ENCODE measurements at places on chromosomes 4 and X.

DNA sequence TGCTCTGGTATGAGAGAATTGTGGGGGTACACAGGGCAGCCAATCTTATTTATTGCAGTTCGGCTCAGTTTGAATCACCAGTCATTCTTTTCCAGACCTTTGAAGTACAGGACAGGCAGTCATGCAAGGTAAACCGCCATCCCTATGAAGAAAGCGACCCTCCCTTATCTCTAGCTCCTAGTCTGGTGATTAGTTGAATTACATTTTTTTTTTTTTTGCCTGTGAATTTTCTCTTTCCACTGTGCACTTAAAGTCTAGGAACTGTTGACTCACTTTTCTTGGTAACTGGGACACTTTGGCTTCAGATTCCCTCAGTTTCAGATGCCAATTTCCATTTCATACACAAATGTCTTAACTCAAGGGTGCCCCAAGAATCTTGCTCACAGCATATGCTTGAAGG is 82.4 kb upstream of the FAM9C start:
- no peak for DNase-seq

DNA sequence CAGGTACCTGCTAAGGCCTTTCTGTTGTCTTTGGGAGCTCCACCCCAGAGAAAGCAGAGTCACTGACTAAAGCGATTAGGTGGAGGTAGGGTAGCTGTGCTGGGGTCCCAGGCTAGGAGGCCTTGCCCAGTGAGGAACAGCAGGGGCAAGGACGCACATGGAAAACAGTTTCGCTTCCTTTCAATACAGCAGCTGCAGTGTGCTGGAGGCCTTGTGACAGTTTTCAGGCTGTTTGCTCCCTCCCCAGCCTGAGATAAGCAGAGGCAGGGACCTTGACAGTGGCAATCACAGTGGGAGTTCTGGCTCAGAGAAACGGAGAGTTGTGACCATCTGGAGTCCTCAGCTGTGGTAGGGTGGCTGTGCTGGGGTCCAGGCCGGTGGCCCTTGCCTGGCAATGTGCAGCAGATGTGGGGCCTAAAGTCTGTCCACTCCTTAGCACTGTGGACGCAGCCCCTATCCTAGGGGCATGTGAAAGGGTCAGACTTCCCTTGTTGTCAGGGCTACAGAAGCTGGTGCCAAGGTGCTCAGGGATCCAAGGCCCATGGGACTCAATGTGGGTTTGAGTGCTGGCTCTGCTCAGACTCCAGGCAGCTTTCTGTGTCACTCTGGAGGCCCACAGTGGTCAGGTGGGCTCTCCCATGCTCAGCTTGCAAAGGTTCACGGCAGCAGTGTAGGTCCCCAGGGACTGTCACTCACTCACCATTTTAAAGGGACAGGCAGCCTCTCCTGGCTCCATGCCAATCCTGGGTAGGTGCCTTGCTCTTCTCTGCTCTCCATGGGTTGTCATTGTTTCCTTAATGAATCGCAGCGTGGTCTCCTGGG is 534.9 kb upstream of the FMR1 start:
- no peak for DNase-seq

- DNase-seq, result no peak
Observed at GRCh38 chr4:109469915-109470314, 36.3 kb downstream of the SEC24B start.

DNA sequence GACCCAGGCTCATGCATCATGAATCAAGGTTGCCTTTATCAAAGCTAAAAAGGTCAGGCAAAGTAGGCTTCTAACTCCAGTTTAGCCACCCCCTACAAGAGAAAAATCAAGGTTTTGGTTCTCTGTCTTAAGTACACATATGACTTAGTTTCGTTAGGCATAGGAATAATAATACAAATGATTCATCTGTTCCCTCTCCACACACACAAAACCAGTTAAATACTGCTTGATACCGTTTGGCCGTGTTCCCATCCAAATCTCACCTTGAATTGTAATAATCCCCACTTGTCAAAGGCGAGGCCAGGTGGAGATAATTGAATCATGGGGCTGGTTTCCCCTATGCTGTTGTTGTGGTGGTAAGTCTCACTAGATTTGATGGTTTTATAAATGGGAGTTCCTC is 226.2 kb downstream of the HS6ST2 start:
- DNase-seq, result no peak

DNA sequence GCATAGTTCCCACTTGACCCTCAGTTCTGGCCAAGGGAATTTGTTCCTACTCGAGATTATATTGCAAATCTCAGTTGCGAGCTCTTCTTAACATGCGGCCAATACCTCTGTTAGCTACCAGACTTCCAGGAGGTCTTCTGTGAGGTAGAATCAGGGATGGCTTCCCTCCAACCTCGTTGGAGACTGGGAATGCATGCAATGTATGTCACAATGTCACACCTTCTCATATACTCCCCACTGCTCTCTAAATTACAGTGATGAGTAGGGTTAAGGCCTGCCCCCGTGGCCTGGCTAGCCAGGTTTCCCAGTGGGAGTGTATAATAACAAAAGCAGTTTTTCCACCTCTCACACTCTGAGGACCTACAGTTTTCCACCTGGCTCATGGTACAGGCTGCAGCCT is 1962.5 kb downstream of the ARAP2 start:
- no peak for DNase-seq

Measured in CD4-positive, alpha-beta T cell treated with Interleukin-4 for 1 hour (primary cell).